NCI-H1694 treated with DMSO at 0.1 percent for 48 hours (cell line): ENCODE measurements at places on chromosomes 3 and 15.

- no peak for DNase-seq
These were observed 348.1 kb downstream of the SV2B start for GRCh38 chr15:91447991-91448644.

DNA sequence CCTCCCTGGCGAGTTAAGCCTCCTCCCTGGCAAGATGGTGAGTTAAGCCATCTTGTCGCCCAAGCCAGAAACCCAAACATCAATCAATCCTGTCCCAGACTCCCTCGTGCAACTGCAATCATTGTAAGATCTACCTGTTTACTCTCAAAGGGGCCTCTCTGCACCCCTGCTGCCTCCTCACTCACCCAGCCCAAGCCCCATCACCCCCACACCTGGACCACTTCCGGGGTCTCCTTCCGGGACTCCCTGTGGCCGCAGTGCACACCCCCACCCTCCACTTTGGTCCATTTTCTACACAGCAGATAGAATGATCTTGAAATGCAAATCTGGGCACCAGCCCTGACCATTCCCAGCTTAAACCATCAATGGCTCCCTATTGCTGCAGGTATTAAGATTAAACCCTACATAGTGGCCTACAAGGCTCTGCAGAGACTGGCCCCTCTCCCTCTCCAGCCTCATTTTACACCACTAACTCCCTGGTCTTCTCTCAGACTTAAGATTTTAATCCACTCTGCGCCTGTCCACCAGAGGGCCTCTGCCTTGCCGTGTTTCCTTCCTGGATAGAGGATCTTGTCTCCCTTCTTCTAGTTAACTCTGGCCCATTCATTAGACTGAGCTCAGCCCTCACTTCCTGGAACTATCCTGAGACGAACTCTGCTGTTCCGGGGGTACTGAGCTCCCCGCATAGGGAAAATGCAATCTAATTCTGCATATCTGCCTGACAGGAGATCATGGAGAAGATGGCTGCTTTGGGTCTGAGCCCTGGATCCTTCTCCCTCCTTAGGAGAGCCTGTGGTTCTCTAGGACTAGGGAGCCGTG, 41.9 kb upstream of the SLC6A1 start:
- no peak for DNase-seq

- DNase-seq: no peak
These were observed 51.9 kb downstream of the TBL1XR1 start for GRCh38 chr3:177145381-177145780.

- DNase-seq: no peak
These were observed 338.4 kb upstream of the C2CD4B start for GRCh38 chr15:62503451-62503850.

- no peak for DNase-seq
These were observed 91.5 kb downstream of the ITPR1 start for GRCh38 chr3:4584456-4585249.

GRCh38 chr3:187594272-187594671, 75.9 kb downstream of the SST start:
- no peak for DNase-seq

DNA sequence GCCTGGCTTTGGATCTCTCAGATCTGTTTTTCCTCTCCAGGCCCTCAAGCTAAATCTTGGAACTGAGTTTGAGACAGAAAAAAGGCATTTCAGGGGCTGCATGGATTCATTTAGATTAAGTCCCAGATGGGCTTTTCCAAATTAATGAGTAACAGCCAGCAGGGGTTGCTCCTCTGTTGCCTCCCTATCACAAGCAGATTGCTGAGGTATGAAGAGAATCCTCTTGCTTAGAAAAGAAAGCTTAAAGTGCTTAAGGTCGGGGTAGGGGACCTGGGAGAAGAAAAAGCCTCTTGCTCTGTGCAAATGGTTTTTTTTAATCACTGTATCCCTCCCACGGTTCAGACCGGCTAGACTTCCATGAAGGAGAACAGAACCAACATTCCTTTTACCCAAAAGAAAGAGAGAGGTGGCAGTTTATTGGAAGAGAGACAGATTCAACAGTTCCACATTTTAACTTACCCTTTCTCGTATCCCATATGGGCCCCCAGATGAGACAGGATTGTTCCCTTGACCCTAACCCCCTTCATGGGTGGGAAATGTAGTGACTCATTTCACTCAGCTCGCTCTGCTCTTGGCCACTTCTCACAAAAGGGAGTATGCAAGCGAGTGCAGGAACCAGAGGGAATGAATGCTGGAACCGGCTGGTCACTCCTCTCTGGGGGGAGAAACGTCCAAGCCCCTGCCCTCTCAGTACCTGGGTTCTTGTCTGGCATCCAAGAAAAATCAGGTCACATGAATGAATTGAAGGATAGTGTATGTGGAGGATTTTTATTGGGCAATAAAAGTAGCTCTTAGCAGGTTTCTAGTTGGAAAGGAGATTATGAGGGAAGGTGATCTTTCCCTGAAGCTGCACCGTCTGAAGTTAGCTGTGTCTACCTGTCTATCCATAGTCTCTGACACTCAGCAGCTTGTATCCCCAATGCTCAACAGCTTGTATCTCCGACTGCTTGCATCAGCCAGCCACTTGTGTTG, 745.2 kb downstream of the SI start:
- DNase-seq: peak; percentile 22

GRCh38 chr3:52912885-52913731, 15.8 kb upstream of the STIMATE start:
- no peak for DNase-seq

DNA sequence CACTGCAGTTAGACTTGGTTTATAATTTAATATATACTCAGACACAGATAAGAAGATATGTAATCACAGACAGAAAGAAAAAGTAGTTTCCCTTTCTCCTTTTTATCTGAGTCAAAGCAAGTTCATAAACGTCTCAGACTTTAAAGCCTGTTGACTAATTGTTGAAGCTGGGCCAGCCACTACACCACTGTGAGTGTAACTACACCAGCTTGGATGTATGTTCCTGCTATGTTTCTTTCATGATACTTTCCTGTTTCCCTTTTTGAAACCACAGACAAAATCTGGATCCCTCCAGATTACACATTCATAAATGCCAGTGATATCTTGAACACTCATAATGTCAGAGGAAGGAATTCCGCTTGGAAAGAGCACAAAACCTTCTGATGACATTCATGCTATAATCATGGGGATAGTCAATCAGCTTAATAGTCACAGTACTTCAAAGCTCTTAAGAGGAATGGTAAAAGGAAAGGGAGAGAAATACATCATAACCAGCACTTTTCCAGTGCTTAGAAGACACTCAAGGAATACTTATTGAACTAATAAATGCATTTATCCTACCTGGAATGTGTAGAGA, 32.0 kb downstream of the KCNMB2 start:
- DNase-seq: no peak

DNA sequence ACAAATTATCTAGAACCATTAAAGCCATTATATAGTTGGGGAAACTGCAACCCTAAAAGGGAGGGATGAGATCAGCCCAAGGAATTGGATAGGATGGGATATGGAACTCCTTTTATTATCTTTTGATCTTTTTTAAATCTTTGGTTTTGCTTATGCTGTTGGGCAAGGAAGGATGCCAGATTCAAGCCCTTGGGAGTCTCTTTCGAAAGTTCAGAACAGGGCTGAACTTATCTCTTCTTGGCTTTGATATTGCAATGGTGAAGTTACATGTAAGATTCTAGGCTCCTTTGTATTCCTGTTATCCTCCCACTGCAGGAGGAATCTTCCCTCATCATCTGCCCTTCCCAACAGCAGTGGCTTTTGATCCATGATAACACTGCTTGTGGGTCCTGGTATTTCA, 10.0 kb upstream of the SLC22A13 start:
- DNase-seq: no peak

- no peak for DNase-seq
These were observed 403.8 kb upstream of the ADAMTS9 start for GRCh38 chr3:65091565-65091964.

- DNase-seq: no peak
These were observed 36.4 kb upstream of the BNC1 start for GRCh38 chr15:83320844-83321243.
